Astrocyte of the cerebellum (primary cell): ENCODE measurements at places on chromosomes 6 and 20.

- DNase-seq = no peak
These were observed 8.1 kb downstream of the TAGAP start for GRCh38 chr6:159036673-159037072.

- DNase-seq = no peak
These were observed 29.0 kb downstream of the SLC12A5 start for GRCh38 chr20:46057856-46058598.

DNA sequence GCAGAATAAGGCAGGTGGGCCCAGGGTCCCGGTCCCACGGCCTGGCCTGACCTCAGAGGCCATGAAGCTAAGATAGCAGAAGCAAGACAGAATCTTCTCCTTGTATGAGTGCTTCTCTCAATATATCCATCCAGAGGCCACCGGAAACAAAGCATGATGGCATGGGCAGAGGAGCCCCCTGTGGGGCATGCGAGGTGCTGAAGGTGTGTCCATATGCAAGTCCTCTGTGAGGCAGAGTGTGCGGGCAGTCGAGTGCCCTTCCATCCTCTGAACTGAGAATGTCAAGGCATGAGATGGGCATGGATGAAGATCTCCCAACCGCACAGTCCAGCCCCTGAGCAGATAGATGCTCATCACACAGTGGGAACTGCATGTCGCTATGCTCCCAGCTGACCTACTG is 9.8 kb upstream of the GGTLC1 start:
- DNase-seq = no peak

GRCh38 chr6:84707171-84707570 is 57.2 kb downstream of the TBX18 start:
- DNase-seq = no peak

- no peak for DNase-seq
These were observed 277.7 kb downstream of the NRN1 start for GRCh38 chr6:5729080-5729434.

DNA sequence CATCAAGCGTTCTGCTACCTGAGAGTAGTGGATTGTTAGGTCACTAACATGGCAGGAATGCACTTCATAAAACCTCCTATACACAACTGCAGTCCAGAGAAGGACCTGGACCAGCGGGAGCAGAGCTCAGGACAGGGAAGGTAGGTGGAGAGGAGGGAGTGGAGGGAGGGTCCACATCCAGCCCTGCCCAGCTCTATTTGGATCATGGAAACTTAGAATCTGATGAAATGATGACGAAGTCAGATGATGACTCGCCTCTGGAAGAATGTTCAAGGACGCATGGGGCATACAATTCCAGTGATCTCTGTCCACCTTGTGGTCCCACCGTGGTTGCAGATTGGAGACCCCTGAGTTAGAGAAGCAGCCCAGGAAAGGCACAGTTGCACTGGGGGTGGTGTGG is 68.8 kb downstream of the CLIC5 start:
- no peak for DNase-seq

- peak; percentile 87 for DNase-seq
These were observed 271.4 kb upstream of the MAN1A1 start for GRCh38 chr6:119620846-119621555.

DNA sequence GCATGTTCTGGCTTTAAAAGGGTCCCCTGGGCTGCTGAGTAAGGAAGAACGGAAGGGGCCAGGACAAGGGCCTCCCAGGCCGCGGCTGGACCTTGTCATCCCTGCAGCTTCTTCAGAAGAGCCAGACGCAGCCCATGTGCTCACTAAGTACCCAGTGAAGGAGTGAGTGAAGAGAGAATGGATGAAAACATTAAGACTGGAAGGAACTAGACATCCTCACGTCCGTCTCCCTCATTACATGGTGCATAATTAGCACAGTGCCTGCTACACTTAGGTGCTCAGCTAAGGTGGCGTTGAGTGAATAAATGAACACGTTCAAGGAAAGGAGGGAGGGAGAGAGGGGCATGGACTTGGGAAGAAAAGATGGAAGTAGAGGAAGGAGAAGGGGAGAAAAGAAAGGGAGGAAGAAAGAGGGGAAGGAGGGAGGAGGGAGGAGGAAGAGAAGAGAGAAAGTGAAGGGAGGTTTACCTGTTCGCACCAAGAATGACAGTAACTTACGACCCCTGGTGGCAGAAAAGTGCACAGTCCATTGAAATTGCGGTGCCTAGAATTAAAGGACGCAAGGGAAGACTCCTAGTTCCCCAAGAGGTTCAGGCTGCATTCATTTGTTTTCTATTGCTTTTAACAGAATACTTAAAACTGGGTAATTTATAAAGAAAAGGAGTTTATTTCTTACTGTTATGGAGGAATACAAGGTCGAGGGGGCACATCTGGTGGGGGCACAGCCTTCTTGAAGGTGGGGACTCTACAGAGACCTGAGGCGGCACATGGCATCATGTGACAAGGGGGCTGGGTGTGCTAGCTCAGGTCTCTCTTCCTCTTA is 8.0 kb downstream of the TP53RK start:
- no peak for DNase-seq

- DNase-seq = no peak
These were observed 62.4 kb downstream of the PRSS35 start for GRCh38 chr6:83574783-83575182.

- no peak for DNase-seq
These were observed 232.4 kb upstream of the FOXQ1 start for GRCh38 chr6:1079525-1079924.

- DNase-seq = peak; percentile 69
These were observed 72.4 kb downstream of the FGD2 start for GRCh38 chr6:37077905-37078296.

DNA sequence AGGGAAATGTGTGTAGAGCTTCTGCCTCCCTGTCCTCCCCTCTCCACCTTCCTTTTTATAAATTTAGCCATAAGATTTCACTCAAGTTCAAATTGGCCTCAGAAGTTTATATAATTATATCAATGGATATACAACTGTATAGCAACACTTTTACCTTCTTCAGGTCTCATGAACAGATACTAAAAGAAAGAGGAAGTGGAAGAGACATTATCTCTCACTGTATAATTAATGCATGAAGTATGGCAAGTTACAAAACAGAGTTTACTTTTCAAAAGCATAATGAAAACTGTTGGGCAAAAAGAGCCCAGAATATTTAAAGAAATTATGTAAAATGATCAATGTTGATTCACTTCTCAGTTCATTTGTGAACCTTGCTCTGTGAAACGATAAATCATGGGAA is 99.7 kb downstream of the PDE7B start:
- no peak for DNase-seq

GRCh38 chr6:160419488-160419887 is 71.3 kb downstream of the SLC22A3 start:
- DNase-seq = no peak

- DNase-seq = no peak
These were observed 11.4 kb downstream of the TRIM38 start for GRCh38 chr6:25973923-25974555.

DNA sequence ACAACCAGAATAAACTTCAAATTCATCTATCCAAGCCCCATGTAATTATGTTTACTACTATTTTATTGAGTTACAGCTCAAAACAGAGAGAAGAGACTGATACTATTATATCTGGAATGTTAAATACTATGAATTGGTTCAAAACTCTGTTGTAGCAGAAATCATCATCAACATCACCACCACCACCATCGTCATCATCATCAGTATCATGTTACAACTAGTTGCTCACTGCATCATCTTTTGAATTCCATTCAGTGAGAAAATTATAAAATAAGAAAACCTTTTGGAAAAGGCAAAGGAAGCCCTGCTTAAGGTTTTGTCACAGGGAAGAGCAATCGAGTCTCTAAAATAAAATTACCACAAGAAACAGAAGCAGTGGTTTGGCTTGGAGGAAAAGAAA is 36.2 kb upstream of the THEMIS start:
- DNase-seq = no peak

DNA sequence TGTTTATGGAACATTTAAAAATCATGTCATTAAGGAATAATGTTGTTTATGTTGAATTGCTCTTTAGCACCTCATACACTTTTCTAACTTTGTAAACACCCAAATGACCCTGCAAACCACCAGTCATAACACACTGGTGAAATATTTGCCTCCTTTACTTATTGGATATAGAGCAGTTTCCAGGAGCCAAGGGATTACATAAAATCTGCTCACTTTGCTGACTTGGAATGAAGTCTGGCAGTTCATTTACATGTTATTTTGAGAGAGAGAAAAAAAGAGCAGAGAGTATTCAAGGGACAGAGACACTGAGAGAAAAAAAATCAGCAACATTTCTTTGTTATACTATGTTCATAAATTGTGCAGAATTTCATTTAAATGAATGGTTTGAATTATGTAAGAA is 46.6 kb upstream of the DEFB112 start:
- DNase-seq = no peak

GRCh38 chr20:13639150-13639497 is 392 bp upstream of the TASP1 start:
- DNase-seq = no peak
